ENCODE measurements at places on chromosomes 5 and 9.

- DNase-seq: no peak
These were observed 123.0 kb downstream of the TRIO start for GRCh38 chr5:14266171-14266570.

DNA sequence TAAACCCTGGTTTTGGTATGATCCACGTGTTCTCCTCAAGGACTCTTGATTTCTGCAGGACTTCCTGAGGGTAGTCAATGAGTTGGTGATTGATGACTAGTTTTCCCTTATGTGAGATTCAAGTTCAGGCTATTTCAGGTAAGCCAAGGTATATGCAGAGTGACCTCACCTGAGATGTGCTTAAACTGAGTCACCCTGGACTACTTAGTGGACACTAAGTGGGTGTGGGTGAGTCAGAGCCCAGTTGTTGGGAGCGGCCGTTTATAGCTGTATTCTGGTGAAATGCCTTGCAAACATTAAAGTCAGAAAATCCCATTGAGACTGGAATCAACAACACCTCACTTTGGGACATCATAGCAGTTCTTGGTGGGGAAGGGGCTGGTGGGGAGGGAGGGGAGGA is 62.9 kb downstream of the SLC28A3 start:
- DNase-seq: no peak

GRCh38 chr9:77375956-77376532 is 198.7 kb downstream of the VPS13A start:
- no peak for DNase-seq

DNA sequence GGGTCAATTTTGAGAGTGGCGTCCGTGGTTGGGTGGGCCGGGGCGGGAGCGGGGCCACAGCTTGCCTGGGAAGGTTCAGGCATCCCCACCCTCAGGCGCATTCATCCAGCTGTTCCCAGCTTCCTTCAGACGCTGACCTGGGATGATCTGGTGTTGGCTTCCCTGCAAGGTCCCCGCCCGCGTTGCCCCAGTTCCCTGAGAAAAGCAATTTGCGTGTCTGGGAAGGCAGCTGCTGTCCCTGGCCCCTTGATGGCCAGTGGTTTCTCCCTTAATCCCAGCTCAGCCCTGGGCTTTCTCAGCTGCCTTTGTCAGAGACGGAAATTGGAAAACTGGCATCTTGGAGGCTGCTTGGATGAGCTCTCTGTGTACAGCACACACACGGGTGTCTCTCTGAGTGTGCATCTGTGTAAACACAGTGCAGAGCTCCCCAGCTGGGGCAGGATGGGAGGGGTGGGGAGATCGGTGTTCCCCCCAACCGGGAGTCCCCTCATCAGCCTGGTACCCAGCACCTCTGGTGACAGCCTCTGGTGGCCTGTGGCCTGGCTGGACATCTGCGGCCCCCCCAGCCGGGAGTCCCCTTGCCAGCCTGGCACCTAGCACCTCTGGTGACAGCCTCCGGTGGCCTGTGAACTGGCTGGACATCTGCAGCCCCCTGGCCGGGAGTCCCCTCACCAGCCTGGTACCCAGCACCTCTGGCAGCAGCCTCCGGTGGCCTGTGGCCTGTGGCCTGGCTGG is 94.0 kb downstream of the COL5A1 start:
- no peak for DNase-seq

GRCh38 chr5:118777189-118777736 is 211.1 kb downstream of the DTWD2 start:
- DNase-seq: no peak

DNA sequence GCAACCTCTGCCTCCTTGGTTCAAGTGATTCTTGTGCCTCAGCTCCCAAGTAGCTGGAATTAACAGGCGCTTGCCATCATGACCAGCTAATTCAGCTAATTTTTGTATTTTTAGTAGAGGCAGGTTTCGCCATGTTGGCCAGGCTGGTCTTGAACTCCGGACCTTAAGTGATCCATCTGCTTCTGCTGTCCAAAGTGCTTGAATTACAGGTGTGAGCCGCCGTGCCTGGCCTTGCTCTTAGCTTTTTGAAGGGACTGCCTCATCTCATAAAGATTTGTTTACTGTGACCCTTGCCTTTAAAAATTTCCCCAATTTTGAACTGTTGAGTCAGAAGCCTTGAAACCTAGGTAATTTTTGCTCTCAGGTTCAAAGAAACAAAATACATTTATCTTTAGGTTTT is 17.3 kb downstream of the GPBP1 start:
- DNase-seq: no peak

GRCh38 chr9:131276094-131276888 is at the start of gene FAM78A:
TSS of gene FAM78A (minus strand) at chr9:131276510. CDS start at chr9:131276179, 331 bp downstream.
- DNase-seq: no peak

- DNase-seq: peak; percentile 20
These were observed 108.5 kb downstream of the FEM1C start for GRCh38 chr5:115435778-115436712.

GRCh38 chr5:52705720-52706119 is 82.0 kb upstream of the ITGA1 start:
- no peak for DNase-seq

- no peak for DNase-seq
These were observed 28.6 kb downstream of the LAMC3 start for GRCh38 chr9:131037335-131038255.

GRCh38 chr5:40568548-40568947 is 111.2 kb upstream of the PTGER4 start:
- no peak for DNase-seq

GRCh38 chr5:153658606-153659005 is 168.1 kb downstream of the GRIA1 start:
- DNase-seq: no peak

DNA sequence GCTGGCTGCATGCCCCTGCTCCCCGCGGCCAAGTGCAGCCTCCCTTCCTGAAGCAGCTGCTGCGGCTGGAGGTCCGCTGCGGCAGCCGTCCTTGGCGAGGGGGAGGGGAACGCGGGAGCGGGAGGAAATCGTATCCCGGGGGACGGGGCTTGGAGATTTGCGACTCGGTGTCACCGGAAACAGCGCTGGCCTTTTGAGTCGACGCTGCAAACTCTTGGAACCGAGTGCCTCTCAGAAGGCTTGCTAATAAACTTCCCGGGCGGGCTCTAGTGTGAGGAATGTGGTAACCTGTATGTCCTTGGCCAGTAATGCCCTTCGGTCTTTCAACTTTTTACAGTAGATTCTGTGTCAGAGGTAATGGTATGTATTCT is 82.7 kb downstream of the PTPDC1 start:
- DNase-seq: no peak

GRCh38 chr5:58933891-58934628 is 351.2 kb downstream of the RAB3C start:
- no peak for DNase-seq

- no peak for DNase-seq
These were observed 166.9 kb upstream of the MRPS30 start for GRCh38 chr5:44641820-44642219.

DNA sequence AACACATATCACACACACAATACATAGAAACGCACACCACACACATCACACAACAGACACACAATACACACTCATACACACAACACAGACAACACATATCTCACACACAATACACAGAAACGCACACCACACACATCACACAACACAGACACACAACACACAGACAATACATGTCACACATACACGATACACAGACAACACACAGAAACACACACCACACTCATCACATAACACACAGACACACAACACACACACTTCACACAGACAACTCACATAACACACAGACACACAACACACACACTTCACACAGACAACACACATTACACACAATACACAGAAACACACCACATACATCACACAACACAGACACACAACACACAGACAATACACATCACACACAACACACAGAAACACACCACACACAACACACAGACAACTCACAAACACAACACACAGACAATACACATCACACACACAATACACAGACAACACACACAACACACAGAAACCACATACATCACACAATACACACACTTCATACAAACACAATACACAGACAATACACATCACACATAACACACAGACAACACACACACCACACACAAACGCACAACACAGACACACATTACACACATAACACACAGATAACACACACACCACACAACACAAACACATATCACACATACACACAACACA is 4.3 kb upstream of the CCDC187 start:
- no peak for DNase-seq

DNA sequence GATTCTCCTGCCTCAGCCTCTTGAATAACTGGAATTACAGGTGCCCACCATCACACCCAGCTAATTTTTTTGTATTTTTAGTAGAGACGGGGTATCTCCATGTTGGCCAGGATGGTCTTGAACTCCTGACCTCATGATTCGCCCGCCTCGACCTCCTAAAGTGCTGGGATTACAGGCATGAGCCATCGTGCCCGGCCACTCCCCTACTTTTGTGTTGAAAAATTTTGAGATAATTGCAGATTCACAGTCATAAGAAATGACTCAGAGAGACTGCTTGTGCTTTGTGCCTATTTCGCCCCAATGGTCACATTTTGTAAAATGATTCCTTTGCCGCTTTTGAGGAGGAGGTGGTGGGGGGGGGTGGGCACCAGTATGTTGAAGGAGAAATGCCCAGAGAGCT is 48.1 kb upstream of the SH3PXD2B start:
- no peak for DNase-seq

GRCh38 chr9:127566351-127567001 is 45.6 kb upstream of the STXBP1 start:
- DNase-seq: no peak

GRCh38 chr9:107425101-107426025 is 64.2 kb downstream of the KLF4 start:
- DNase-seq: no peak

GRCh38 chr5:137847687-137848086 is 20.0 kb upstream of the MYOT start:
- DNase-seq: no peak

- no peak for DNase-seq
These were observed 40.8 kb upstream of the RNF130 start for GRCh38 chr5:180112181-180112861.

DNA sequence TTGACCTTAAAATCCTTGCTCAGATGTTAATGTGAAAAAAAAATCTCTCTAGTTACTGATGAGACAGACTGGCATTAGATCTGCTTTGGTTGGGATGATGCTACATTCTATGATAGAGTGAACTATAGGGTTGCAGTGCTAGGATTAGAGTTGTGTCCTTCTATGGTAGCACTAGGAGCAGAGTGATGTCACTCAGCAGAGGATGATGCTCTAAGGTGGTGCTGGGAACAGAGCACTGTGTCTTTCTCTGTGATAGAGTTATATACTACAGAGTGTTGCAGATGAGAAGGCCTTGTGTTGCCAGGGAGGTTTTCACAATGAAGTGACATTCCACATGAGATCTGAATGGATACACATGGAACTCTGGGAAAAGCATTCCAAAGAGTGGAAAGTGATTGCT is 462.3 kb downstream of the CDH12 start:
- no peak for DNase-seq

- no peak for DNase-seq
These were observed 473.7 kb downstream of the ARHGEF28 start for GRCh38 chr5:74099538-74100267.

- no peak for DNase-seq
These were observed 214.8 kb downstream of the NR3C1 start for GRCh38 chr5:143188692-143189091.

DNA sequence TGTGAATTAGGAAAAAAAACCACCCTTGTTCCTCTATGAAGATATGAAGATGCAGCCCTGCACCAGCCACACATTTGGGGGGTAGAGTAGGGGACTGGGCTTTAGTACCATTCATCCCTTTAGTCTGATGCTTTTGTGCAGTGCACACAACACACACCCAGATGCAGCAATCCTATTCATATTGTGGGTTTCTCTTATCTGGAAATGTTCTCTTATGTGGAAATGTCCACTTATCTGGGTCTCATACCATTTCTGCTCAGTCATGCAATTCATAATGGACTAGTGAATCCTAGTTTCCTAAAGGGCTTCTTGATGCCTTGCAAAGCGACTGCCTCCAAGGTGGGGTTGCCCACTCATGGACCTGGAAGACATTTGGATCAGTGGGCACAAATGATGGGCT is 47.8 kb downstream of the C9orf152 start:
- DNase-seq: no peak

DNA sequence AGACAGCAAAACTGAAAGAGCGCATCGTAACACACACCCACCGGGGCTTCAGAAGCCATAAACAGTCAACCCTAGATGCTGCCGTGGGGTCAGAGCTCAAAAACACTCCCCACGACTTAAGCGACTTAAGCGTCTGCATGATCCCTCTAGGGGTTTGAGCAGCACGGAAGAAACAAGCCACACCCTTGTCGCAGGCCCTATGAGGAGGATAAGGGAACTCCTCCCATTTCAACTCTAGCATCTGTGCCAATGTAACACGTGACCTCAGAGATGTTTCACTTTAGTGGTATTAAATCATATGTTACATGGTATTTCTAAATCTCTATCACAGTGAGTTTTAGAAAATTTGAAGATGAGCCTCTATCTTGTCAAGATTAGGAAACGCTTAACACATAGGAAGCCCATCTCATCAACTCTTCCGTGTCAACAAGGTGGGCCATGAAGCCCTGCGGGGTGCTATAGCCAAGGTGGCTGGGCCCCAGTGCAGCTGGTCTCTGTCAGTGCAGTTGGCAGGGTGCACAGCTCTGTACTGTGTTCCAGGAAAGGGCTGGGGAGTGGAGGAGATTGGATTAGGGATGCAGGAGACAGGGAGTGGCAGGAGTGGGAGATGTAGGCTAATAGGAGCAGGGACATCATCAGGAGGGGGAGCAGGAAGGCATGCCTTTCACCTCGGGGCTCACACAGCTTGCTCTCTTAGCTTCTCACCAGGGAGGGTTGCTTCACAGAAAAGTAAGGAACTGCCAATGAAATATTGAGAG is 33.1 kb downstream of the ZCCHC9 start:
- DNase-seq: no peak

GRCh38 chr9:121568343-121569265 is 69.0 kb upstream of the GGTA1 start:
- peak; percentile 55 for DNase-seq

GRCh38 chr9:119675951-119676350 is 306.7 kb upstream of the BRINP1 start:
- DNase-seq: no peak

GRCh38 chr5:68464424-68464823 is 248.9 kb downstream of the PIK3R1 start:
- DNase-seq: no peak

GRCh38 chr9:108150736-108151586 is 661.4 kb upstream of the KLF4 start:
- DNase-seq: no peak

- DNase-seq: no peak
These were observed 30.2 kb upstream of the NRG2 start for GRCh38 chr5:140073296-140073695.

DNA sequence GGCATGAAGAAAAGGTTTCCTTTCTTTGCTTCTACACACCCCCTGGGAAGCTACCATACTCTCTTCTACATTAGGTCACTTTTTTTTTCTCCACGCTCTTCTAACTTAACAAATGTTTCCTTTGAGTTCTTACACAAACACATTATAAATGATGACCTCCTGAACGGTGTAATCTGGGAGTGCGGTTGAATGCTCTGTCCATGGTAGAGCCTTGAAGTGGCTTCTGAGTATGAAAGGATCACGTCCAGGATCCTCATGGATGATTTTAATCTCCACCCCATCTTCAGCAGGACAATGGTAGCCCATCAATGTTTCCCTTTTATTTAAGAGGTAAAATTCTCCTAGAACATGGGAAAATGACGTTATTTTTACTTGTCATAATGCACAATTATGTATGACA is 587.3 kb downstream of the SEMA5A start:
- DNase-seq: no peak

- DNase-seq: no peak
These were observed 1.6 kb downstream of the DCAF12 start for GRCh38 chr9:34124926-34125325.

All from NCI-H446 treated with DMSO at 0.1 percent for 48 hours (cell line).